Regular cardiac myocyte (primary cell): ENCODE measurements at places on chromosomes 1 and 21. TPM values are rescaled to one million over a fixed set of nuclear protein-coding genes. Genes with fewer than 3 reads are reported as not detected.

LIN28A gene
- not detected in 2 replicates for total RNA-seq

AHCYL1 gene
- total RNA-seq: 54.7 and 59.2 TPM in 2 replicates

GNAT2 gene
- total RNA-seq: under 0.01 TPM in 2 replicates

ITGB2 gene
- total RNA-seq: 0.38 and 0.56 TPM in 2 replicates

F3 gene
- total RNA-seq: 6.7 and 51.6 TPM in 2 replicates

HEYL gene
- 0.19 and 0.28 TPM in 2 replicates for total RNA-seq

RGS4 gene
- total RNA-seq: 919 and 1,715 TPM in 2 replicates

HMGN2 gene
- 123 and 354 TPM in 2 replicates for total RNA-seq

SPRR2F gene
- not detected in 2 replicates for total RNA-seq

OR14A2 gene
- not detected in 2 replicates for total RNA-seq

GPR25 gene
- not detected in 2 replicates for total RNA-seq

ADCY10 gene
- 0.19 and 0.56 TPM in 2 replicates for total RNA-seq

ROR1 gene
- total RNA-seq: 7.3 and 11.3 TPM in 2 replicates

RHOU gene
- under 0.01 and 1.1 TPM in 2 replicates for total RNA-seq

ALG14 gene
- 1.1 and 3.1 TPM in 2 replicates for total RNA-seq

CDA gene
- total RNA-seq: 0.85 TPM in 1 of 2 replicates, not detected in the other
